ENCODE measurements at places on chromosomes 5 and 9. TPM values are rescaled to one million over a fixed set of nuclear protein-coding genes. Genes with fewer than 3 reads are reported as not detected.

SIMC1 gene
- total RNA-seq, result 2.3 TPM

OMD gene
- not detected for total RNA-seq

JAKMIP2 gene
- total RNA-seq, result not detected

LCN1 gene
- not detected for total RNA-seq

PTGES gene
- 3.2 TPM for total RNA-seq

PFN3 gene
- total RNA-seq, result not detected

SLC27A6 gene
- 0.10 TPM for total RNA-seq

CAMK4 gene
- total RNA-seq, result 1.6 TPM

GRXCR2 gene
- not detected for total RNA-seq

FOXD4L6 gene
- total RNA-seq, result 0.10 TPM

SLC22A4 gene
- 1.6 TPM for total RNA-seq

NEURL1B gene
- 1.6 TPM for total RNA-seq

IRGM gene
- not detected for total RNA-seq

DMRT3 gene
- not detected for total RNA-seq

MGAT4B gene
- total RNA-seq, result 246 TPM

SV2C gene
- total RNA-seq, result not detected

GAS1 gene
- total RNA-seq, result 0.65 TPM

MORN5 gene
- total RNA-seq, result not detected

NPDC1 gene
- total RNA-seq, result 21.6 TPM

DOCK2 gene
- total RNA-seq, result 56.1 TPM

SPINK13 gene
- total RNA-seq, result 1.8 TPM

SH3PXD2B gene
- 8.3 TPM for total RNA-seq

PCDHB9 gene
- 0.17 TPM for total RNA-seq

PCDHGB1 gene
- total RNA-seq, result 0.35 TPM

PCDHGA1 gene
- under 0.01 TPM for total RNA-seq

PCDHB12 gene
- total RNA-seq, result 1.2 TPM

TMC1 gene
- 0.15 TPM for total RNA-seq

MOB3B gene
- total RNA-seq, result 1.4 TPM

CNTNAP3 gene
- 2.2 TPM for total RNA-seq

PSMD5 gene
- 25.5 TPM for total RNA-seq

CARTPT gene
- total RNA-seq, result not detected

BAAT gene
- 0.94 TPM for total RNA-seq

PCDHB5 gene
- 0.35 TPM for total RNA-seq

ZNF454 gene
- total RNA-seq, result 0.69 TPM

BSPRY gene
- 22.4 TPM for total RNA-seq

ODF2 gene
- 21.7 TPM for total RNA-seq

TMEM252 gene
- 0.20 TPM for total RNA-seq

AHRR gene
- 2.4 TPM for total RNA-seq

MCIDAS gene
- total RNA-seq, result 0.20 TPM

GRAMD2B gene
- 66.9 TPM for total RNA-seq

JAK2 gene
- total RNA-seq, result 12.0 TPM

SPINK4 gene
- total RNA-seq, result not detected

GHR gene
- 0.55 TPM for total RNA-seq

MEF2C gene
- 1.8 TPM for total RNA-seq

QRFP gene
- total RNA-seq, result not detected

GPR150 gene
- total RNA-seq, result 0.69 TPM

PCDHB8 gene
- 0.55 TPM for total RNA-seq

WDR38 gene
- not detected for total RNA-seq

PHF24 gene
- total RNA-seq, result not detected

ACER2 gene
- total RNA-seq, result 13.4 TPM

ALDOB gene
- total RNA-seq, result not detected

Measured in renal cortical epithelial cell (primary cell).